ENCODE measurements at places on chromosomes 16 and 17. TPM values are rescaled to one million over a fixed set of nuclear protein-coding genes. Genes with fewer than 3 reads are reported as not detected.

KRTAP3-1 gene
- total RNA-seq = not detected

CA5A gene
- total RNA-seq = not detected

ATXN1L gene
- total RNA-seq = 19.8 TPM

ST6GALNAC2 gene
- total RNA-seq = 0.28 TPM

TNP2 gene
- total RNA-seq = not detected

LITAFD gene
- not detected for total RNA-seq

CCL15 gene
- total RNA-seq = not detected

EFCAB5 gene
- 0.09 TPM for total RNA-seq

IL34 gene
- not detected for total RNA-seq

CYGB gene
- total RNA-seq = 1.1 TPM

VEZF1 gene
- total RNA-seq = 90.4 TPM

CLEC19A gene
- 8.2 TPM for total RNA-seq

ZCCHC14 gene
- 10.3 TPM for total RNA-seq

SLFN5 gene
- total RNA-seq = 3.5 TPM

ANKRD13B gene
- total RNA-seq = 2.8 TPM

KNOP1 gene
- total RNA-seq = 130 TPM

DOC2B gene
- total RNA-seq = 0.34 TPM

CACNG1 gene
- total RNA-seq = not detected

FOXN1 gene
- not detected for total RNA-seq

TMC6 gene
- 6.9 TPM for total RNA-seq

APOH gene
- not detected for total RNA-seq

RTN4RL1 gene
- 3.4 TPM for total RNA-seq

ATP2A1 gene
- total RNA-seq = 8.2 TPM

C1QTNF1 gene
- total RNA-seq = 2.6 TPM

TSPOAP1 gene
- total RNA-seq = 13.8 TPM

STH gene
- total RNA-seq = not detected

COPS3 gene
- 99.8 TPM for total RNA-seq

MRPL45 gene
- 68.3 TPM for total RNA-seq

CA4 gene
- total RNA-seq = 14.1 TPM

PAGR1 gene
- total RNA-seq = 47.2 TPM

NFATC2IP gene
- 33.2 TPM for total RNA-seq

GAST gene
- not detected for total RNA-seq

TP53TG3F gene
- total RNA-seq = not detected

ZG16 gene
- not detected for total RNA-seq

TBC1D16 gene
- 34.8 TPM for total RNA-seq

ADAP2 gene
- 0.99 TPM for total RNA-seq

C16orf92 gene
- not detected for total RNA-seq

KSR1 gene
- 16.4 TPM for total RNA-seq

MYL4 gene
- total RNA-seq = 0.93 TPM

ACAP1 gene
- total RNA-seq = 2.7 TPM

MAFG gene
- 12.9 TPM for total RNA-seq

EMC8 gene
- 38.7 TPM for total RNA-seq

TUBG2 gene
- 12.8 TPM for total RNA-seq

TBC1D3K gene
- total RNA-seq = not detected

TMEM132E gene
- total RNA-seq = 0.21 TPM

DGKE gene
- total RNA-seq = 4.5 TPM

PYDC1 gene
- not detected for total RNA-seq

SHCBP1 gene
- total RNA-seq = 18.7 TPM
